LoVo (cell line): ENCODE measurements at places on chromosomes 4 and X.

DNA sequence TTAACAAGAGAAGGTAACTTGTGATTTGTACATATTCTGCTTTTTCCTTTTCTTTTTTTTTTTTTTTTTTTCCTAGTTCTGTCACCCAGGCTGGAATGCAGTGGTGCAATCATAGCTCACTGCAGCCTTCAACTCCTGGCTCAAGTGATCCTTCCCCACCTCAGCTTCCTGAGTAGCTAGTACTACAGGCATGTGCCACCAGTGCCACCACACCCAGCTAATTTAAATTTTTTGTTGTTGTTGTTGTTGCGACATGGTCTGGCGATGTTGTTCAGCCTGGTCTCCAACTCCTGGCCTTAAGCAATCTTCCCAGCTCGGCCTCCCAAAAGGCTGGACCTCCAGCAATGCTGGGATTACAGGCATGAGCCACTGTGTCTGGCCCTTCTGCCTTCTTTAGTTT is 1.5 kb upstream of the TACR3 start:
- DNase-seq: no peak

DNA sequence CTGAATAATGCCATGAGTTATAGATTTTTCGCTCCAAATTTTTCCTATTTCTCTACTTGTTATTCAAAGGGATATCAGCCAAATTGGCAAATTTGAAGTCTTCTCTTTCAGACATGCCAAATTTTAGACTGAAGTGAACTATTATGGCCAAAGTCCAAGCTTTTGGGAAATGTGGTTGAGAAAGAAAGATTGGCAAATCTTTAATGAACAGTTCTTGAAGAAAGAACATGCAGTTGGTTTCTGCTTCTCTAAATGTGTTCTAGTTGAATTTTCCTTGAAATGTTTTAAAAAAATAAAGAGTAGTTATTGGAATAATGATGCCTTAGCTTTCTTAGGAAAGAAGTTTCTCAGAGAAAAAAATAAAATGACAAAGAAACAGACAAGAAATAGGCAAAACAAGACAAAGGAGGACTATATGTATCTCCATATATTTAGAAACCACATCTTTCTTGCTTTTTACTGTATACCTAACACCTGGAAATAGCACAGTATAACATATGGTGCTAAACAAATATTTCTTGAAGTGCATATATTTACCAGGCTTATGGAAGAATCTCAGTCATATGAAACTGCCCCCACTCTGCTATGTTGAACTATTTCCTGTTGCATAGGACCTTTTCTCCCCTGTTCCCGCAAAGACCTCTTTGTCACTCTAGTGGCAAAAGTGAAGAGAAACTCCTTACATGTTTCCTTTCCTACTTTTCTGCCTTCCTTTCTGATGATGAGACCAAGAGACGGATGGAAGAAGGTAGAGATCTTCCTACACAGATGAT is 250.0 kb downstream of the ARHGAP24 start:
- no peak for DNase-seq

- no peak for DNase-seq
Observed at GRCh38 chr4:122100508-122100907, 51.6 kb upstream of the BLTP1 start.

DNA sequence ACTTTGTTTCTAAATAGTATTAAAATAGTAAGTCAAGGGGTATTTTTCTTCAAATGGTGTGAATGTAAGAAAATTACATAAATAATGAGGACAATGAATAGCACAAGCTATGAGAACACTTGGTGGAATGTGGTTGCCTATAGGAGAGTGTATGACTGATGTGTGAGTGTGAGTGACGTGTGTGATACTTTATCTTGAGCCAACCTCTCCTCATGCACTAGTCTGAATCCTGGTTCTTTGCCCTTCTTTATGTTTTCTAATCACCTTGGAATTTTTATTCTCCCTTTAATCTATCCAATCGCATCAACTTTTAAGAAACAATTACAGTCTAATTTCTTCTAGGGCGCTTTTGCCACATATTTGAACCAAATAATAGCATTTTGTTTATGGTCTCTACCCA is 98.2 kb downstream of the YIPF7 start:
- no peak for DNase-seq

- no peak for DNase-seq
Observed at GRCh38 chr4:147846318-147847155, 114.6 kb downstream of the ARHGAP10 start.

GRCh38 chr4:52038103-52038912 is at the start of gene SGCB:
Gene SGCB, minus strand, starts transcription at chr4:52038299. Its CDS starts 40 bp downstream, at chr4:52038259.
- DNase-seq: peak; percentile 67

GRCh38 chrX:8743126-8743732 is 11.3 kb upstream of the ANOS1 start:
- peak; percentile 5 for DNase-seq

DNA sequence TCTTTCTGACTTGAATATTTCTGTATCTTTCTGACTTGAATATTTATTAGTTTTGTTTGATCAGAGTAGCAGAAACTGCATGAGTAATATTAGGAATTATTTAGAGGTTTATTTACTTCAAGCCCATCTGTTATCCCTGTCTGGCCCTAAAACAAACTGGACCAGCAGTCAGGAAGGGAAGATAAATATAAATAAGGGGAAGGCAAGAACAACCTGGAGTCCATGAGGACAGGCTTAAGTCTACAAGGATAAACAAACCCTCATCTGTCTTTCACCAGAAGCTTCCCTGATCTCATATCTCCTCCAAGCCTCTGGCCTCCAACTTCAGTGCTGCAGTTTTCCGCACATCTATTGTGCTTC is 524.9 kb downstream of the CENPC start:
- DNase-seq: no peak

DNA sequence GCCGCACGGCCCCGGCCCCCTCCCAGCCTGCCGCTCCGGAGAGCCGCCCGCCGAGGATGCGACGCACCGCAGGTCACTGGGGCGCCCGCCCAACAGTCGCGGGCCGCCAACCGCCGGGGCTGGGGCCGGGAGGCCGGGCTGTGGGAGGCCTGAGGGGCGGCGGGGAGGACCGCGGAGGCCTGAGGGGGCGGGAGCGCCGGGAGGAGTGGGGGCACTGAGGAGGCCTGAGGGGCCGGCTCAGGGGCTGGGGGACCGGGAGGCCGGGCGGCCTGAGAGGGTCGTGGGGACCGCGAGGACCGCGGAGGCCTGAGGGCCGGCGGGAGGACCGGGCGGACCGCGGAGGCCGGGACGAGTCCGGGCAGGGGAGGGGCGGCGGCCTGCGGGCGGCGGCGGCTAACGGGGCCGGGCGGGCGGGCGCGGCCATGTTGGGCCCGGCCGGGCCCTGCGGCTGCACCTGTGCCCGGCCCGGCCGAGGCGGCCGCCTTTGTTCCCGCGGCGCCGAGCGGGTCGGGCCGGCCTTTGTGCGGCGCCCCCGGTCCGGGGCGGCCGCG is 353 bp downstream of the NSD2 start:
- DNase-seq: no peak

DNA sequence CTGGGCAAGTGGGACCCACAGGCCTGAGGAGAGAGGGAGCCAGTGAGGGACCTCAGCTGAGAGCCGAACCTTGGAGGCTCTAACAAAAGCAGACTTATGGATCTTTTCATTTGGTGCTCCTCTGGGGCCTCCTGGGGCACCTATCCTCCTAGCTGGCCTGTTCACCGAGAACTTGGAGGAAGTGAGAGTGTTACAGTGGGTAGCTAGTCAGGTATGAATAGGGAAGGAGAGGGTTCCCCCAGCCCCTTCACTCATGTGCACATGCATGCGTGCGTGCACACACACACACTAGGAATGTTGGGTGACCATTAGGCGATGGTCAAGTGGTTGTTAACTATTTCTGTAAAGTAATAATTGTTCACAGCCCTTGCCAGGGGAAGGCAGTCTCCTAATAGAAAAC is 18.6 kb upstream of the TMEM185A start:
- DNase-seq: no peak

GRCh38 chr4:163673848-163674697 is 179.6 kb downstream of the TMA16 start:
- no peak for DNase-seq

GRCh38 chrX:110396735-110397134 is 38.1 kb downstream of the RTL9 start:
- DNase-seq: no peak

DNA sequence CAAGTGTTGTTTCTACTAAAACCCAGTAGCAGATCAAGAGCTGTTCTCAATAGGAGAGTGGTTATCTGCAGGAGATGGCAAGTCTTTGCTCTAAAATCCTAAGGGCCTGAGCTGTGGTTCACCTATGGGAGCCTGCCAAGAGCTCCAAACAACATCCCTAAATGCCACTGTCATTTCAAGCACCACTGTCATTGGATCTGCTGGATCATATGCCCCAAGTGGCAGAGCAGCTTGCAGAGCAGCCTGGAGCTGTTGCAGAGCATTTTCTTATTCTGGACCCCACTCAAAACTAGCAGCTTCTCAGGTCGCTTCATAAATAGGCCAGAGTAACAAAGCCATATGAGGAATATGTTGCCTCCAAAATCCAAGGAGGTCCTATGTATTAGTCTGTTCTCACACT is 59.6 kb downstream of the KANTR start:
- DNase-seq: no peak

DNA sequence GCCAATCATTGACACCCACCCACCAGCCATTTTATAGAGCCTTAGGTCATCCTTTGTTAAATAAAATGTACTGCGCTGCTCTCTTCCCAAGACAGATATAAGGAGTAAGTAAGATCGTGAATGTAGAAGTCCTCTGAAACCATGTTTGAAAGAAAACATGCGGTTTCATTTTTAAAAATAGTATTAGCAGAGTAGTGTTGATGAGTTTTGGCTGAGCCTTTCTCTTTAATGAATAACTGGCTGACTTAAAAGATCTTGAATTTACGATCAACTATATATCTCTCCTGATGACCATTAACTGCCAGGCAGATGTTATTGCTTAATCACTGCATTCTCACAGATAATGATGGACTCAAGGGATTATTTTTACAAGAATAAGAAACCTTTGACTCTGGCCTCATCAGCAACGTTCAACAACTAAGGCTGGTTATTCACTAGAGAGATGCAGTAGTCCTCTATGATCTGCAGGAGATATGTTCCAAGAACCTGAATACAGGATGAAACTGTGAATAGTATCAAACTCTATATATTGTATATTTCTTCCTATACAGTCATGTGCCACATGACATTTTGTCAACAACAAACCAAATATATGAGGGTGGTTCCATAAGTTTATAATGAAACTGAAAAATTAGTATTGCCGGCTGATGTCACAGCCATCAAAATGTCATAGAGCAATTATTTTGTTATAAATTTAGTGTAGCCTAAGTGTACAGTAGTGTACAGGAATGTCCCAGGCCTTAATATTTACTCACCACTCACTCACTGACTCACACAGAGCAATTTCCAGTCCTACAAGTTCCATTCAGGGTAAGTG is 80.8 kb downstream of the FAM13A start:
- DNase-seq: no peak

GRCh38 chr4:82561786-82562563 is at the start of gene TMEM150C:
Gene TMEM150C, minus strand, starts transcription at chr4:82561988. Its CDS starts 57,331 bp downstream, at chr4:82504657.
- peak; percentile 27 for DNase-seq

- DNase-seq: peak; percentile 46
Observed at GRCh38 chrX:16712548-16713155, at the start of gene CTPS2. Gene CTPS2, minus strand, starts transcription at chrX:16712669. Its CDS starts 9,767 bp downstream, at chrX:16702902.

DNA sequence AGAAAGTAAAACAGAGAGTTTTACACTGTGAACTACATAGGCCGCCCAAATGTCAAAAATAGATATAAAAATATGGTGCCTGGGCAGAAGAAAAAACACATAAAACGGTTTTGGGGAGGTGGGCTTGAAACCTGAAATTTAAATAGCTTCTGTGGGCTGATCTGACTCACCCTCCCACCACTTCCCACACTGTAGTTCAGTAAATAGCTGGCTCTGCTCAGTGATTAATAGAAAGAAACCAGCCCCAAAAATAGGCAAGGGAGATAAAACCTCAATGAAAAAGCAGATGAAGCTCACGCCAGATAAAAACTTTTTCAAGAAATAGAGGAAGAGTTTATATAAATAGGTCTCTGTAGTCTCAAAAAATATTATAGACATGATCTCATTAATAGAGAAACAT is 13.2 kb upstream of the COX7B2 start:
- DNase-seq: no peak

DNA sequence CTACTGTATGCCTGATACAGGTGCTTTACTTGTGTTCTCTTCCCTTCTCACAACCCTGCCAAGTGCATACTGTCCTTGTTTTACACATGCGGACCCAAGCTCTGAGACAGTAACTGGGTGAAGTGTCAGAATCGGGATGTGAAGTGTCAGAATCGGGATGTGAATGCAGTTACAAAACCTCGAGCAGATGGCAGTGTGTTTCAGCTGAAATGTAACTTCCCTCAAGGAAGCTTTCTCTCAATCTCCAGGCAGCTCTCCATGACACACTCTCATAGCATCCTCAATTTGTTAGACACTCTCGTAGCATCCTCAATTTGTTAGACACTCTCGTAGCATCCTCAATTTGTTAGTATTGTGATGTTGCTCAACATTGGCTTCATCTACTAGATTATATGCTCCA is 1.1 kb upstream of the HPSE start:
- no peak for DNase-seq

GRCh38 chr4:166229799-166230198 is 356.8 kb downstream of the TLL1 start:
- no peak for DNase-seq

DNA sequence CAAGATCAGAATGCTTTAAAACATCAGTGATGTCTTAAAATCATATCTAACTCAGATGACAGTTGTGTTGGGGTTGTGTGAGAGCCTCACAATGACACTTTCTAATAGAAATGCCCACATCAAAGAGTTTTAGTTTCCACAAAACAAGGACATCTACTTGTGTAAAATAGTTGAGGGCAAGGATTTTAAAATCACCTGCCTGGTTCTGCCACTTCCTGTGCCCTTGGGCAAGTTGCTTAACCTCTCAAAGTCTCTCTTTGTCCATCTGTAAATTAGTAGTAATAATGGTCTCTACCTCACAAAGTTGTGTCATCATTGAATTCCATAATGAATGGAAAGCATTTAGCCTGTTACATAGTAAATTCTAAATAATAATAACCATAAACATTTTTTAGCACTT is 41.9 kb upstream of the RELL1 start:
- DNase-seq: no peak

DNA sequence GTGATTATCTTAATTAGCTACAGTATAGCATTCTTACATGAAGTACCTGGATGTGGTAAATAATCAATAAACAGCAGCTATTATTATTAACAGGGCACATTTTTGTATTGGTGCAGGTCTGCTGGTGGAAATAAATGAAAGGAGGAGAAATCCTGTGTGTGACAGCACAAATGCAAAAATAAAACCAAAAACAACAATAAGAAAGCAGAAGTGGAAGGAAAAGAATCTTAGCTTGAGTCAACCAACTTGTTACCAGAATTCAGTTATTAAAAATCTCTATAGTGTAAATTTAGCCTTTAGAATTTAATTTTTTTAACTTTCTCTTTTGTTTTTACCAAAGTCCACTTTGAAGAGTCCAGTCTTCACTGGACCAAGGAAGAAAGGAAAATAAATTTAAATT is 63.1 kb upstream of the LSM6 start:
- no peak for DNase-seq

- DNase-seq: no peak
Observed at GRCh38 chrX:115573185-115573584, 12.2 kb downstream of the PLS3 start.

- no peak for DNase-seq
Observed at GRCh38 chr4:67568820-67569219, 10.3 kb downstream of the STAP1 start.
